ENCODE measurements at places on chromosomes 6 and 20.

DNA sequence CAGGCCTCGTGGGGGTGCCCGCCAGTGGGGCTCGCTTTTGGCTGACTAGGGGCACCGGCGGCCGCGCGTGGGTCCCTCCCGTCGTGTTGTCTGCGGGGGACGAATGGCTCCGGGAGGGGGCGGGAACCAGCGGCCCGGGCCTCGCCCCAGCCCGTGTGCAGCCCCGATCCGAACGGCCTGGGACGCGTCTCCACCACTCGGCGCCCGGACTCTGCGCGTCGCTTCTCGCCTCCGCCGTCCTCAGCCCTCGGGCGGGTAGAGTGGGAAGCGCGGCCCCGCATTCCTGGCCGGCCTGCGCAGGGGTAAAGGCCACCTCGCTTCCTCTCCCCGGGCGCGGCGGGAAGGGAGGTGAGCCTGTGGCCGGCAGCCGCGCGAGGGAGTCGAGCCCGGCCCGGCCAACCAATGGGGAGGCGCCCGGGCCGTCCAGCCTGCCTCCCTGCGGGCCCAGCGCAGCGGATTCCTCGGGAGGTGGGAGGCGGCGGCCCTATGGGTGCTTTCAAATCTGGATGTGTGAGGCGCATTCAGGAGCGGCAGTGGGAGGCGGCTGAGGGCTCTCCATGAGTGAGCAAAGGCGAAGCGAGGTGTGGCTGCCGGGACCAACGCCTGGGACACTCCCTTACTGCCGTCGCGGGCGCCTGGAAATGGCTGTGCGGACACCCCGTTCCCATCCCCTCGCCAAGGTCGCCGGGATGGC is 1.1 kb upstream of the ZBTB46 start:
- no peak for DNase-seq

DNA sequence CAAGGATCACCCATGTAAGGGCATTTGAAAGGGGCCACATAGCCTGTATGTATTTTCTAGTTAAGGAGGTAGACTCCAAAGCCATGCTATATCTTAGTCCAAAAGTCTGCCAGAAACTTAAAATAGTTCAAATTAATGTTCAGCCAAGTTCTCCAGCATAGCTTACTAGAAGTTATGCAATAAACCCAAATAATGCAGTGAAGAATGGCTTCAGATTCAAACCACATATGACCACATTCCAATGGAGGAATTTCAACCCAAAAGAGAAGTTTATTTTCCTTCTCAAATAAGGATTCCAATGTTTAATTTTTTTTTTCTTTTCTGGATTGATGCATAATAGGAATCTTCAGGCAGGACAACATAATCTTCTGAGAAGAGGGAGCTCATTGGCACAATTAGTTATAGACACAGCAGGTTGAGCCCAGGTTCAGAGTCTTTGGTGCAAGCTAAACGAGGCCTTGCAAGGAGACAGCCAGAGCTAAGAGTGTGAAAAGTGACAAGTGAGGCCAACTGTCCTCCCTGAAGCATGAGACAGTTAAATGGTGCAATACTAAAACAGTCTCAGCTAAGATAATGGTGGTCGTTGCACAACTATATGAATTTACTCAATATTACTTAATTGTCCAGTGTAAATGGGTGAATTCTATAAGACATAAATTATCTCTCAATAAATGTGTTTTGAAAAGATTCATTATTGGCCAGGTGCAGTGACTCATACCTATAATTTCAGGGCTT is 598.8 kb upstream of the CDH4 start:
- DNase-seq = no peak

GRCh38 chr6:42046464-42047212 is 3.7 kb upstream of the TAF8 start:
- DNase-seq = no peak

- no peak for DNase-seq
Measured at GRCh38 chr6:165468340-165469235, 159.2 kb upstream of the C6orf118 start.

- no peak for DNase-seq
Measured at GRCh38 chr6:117188627-117189201, 76.6 kb upstream of the VGLL2 start.

GRCh38 chr6:24910331-24910960 is 25.3 kb downstream of the RIPOR2 start:
- DNase-seq = no peak

- no peak for DNase-seq
Measured at GRCh38 chr6:119562168-119562567, 212.6 kb upstream of the MAN1A1 start.

GRCh38 chr20:47993035-47993755 is 207.9 kb upstream of the SULF2 start:
- no peak for DNase-seq

GRCh38 chr6:134015719-134016557 is 36.5 kb downstream of the SLC2A12 start:
- DNase-seq = no peak

- DNase-seq = no peak
Measured at GRCh38 chr6:26312096-26312463, 52.9 kb upstream of the BTN3A2 start.

DNA sequence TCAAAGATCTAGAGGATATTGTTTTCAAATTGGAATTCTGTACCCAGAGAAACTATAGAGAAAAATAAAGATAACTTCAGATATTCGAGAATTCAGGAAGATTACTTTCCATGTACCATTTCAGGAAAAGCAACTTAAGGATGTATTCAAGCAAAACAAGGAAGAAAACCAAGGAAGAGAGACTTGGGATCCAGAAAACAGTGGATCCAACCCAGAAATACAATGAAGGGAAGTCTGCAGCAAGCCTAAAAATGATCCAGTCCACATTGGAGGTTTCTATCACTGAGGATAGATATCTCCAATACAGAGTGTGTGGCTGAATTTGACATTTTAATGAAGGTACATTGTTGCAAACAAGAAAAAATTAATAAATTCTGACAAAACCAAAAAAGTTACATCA is 201.0 kb downstream of the EYA2 start:
- no peak for DNase-seq

DNA sequence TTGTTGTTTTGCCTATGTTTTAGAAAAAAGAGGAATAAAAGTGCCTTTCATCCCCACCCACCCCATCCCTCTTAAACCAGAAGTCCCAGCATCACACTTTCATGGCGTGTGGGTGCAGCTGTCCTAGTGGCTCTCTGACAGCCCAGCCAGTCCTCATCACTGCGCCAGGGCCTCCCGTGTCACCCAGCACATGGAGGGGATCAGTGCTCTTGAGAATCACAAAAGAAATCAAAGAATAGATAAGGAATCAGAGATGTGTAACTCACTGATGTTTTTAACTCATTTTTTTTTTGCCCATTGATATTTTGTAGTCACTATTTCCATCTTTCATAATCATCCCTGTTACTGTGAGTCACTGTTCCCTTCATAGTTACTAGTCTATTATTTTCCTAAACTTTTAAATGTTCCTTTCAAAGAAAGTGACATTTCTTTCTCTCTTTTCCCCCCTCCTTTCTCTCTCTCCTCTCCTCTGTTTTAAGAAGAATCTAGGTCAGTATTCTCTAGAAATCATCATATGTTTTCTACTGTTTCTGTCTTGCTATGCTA is 78.6 kb downstream of the AIG1 start:
- DNase-seq = no peak

DNA sequence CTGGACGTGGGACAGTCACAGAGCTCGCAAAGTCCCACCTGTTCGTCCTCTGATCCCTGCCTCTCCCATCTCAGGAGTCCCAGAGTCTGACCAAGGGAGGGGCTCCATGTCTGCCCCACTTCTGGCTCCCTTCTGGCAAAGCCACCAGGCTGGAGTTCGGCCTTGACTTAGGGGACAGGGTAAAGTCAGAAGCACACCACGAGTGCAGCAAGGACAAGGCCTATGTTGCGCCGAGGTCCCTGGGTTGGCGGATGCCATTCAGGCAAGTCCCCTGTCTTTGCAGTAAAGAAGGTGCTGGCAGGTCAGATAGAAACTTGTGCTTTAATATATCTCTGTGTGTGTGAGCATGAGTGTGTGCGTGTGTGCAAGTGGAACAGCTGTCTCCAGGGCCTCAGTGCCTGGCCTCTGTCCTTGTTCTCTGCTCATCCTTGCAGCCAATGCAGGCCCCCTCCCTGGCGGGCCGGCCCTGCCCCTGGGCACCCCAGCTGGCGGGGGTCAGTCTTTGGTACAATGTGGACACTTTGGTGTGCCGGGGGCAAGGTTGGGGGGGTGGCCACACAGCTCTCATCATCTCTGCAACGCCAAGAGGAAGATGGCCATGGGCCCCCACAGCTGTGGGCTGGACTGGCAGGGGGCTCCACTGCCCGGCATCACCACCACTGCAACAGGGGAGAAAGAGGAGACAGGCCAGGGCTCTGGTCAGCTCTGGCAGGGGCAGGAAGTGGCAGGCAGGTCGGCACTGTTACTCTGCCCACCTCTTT is 60.7 kb downstream of the MDGA1 start:
- DNase-seq = no peak

DNA sequence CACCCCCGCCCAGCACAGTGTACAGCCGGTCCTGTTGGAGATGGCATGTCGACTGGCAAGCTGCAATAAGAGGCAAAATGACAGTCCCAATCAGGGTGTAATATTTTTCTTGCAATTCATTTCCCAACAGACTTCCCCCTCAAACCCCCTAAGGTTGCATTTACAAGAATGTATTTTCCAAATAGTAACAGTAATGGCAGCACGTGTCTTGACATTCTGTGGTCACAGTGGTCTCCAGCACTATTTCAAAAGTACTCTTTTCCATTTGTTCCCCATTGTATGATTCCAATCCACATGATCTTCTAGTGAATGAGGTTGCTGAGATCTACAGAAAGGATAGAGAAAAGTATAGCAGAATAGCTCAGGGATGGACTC is 97.8 kb upstream of the CARMIL1 start:
- no peak for DNase-seq

DNA sequence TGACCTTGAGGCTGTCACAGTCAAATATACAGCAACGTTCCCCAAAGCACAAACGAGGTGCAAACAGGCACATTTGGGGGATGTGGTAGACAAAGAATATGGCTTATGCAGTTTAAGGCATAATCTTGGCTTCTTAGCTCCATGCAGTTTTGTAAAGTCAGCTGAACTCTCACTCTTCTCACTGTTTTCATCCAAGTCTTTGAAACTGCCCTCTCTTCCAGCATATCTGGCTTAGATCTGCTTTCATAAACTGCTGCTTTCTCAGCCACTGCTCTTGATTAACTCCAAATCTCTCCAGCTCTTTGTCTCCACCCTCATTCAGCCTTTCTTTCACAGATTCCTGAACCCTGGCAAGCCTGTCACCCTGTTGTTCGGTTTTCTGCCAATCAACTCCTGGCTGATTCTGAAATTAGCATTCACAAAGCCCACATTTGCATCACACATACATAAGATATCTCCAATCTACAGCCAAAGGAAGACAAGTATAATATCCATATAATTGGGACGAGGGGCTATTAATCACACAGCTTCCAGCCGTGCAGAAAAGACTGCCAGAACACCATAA is 301.1 kb upstream of the RNF217 start:
- DNase-seq = no peak

GRCh38 chr6:21937466-21937865 is 343.9 kb downstream of the SOX4 start:
- no peak for DNase-seq

DNA sequence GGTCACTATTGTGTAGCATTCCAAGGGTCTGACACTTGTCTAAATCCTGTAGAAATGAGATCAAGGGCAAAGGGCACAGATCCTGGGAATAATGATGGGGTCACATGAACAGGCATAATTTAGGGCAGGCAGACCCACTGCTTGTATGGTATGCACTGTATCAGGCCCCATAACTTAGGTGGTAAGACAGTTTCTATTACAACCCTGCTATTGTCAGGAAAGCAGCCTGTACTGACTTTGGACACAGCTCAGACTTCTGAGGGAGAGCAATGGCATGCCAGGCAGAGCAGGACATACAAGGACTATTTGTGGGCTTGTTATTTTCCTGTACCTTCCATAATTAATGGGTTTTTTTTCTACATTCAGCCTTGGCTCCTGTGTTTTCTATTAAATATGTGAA is 286.8 kb downstream of the PKHD1 start:
- DNase-seq = no peak

DNA sequence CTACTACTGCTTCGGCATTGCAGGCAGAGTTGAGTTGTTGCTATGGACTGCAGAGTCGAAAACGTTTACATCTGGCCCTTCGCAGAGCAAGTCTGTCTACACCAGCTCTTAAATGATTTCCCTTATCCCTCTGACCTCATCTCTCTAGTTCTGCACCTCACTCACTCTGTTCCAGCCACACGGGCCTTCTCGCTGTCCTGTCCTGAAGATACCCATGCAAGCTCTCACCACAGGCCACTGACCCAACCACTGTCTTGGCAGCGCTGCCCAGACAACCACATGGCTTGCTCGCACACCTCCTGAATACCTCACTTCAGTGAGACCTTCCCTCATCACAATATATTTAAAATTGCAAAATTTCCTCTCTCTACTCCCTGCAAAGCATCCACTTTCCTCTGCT is 31.4 kb downstream of the B4GALT5 start:
- DNase-seq = no peak

DNA sequence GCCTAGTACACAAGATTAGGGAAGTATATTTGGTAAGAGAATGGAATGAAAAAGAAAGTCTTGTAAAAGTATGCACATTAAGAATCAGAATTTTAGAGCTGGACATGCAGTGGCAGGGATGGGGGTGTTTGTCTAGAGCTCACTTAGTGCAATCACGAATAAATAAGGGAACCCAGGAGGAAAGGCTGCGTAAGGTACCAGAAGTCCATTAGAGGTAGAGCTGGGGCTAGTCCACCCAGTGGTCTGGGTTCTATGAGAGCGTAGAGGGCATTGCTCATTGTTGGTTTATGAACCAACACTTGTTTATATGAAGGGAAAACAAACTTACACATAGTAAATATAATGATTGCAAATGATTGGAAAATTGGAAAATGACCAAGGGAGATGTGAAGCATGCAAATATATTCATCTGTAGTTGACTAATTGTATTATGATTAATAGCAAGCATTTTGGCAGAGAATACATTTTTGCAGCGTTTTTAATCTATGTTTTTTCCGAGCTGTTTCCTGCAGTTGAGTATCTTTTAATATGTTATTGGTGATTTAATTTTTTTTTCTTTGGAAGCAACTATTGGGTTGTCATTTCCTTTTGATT is 3.2 kb downstream of the CDC40 start:
- no peak for DNase-seq

- no peak for DNase-seq
Measured at GRCh38 chr20:21289651-21290050, 13.5 kb upstream of the XRN2 start.

DNA sequence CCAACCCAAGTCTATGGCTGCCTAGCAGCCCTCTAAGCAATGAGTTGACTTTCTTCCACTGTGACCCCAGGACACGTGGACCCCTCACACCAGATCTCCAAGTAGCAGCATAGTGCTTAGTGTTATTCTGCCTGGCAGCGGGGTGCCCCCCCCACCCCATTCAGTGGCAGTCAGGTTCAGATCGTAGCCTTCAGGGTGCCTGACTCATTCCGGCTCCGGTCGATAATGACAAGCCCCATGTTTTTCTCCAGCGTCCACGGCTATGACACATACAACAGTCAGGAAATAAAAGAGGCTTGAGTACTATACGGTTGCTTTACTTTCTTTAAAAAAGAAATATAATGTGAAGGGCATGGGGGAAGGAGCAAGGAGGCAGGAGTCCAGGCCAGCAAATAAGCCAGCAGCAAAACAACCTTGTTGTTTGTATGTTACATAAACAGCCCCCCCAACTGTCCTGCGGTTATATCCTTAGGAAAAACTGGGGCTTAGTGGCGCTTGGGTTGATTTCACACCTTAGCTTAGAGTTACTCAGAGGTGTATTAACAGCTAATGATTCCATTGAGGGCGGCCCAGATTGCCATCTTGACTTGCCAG is 23.1 kb downstream of the GNAS start:
- DNase-seq = no peak

Measured in activated CD4-positive, alpha-beta T cell treated with anti-CD3 and anti-CD28 coated beads for 1 hour (primary cell).